Ascending aorta (tissue), 2 donors: ENCODE measurements at places on chromosomes 1 and 21. TPM values are rescaled to one million over a fixed set of nuclear protein-coding genes. Genes with fewer than 3 reads are reported as not detected.
A peak's percentile ranks its signal among the peaks of the same experiment; 100 is the strongest.

- H3K36me3 ChIP-seq, result no peaks in the 10 kb centered on the region
- no peak for DNase-seq
- no peaks in the 10 kb centered on the region for H3K4me1 ChIP-seq
- no peak overlapping the region for H3K27ac ChIP-seq
These were observed 130.5 kb downstream of the PPIAL4G start for GRCh38 chr1:148352470-148353053.

GRCh38 chr21:45866551-45866950 is 115.0 kb upstream of the COL6A1 start:
- no peaks in the 10 kb centered on the region for H3K36me3 ChIP-seq
- no peak overlapping the region for H3K27ac ChIP-seq
- no peak overlapping the region for H3K4me3 ChIP-seq
- no peak for DNase-seq
- H3K27me3 ChIP-seq, result no peaks in the 10 kb centered on the region

The OXCT2 gene
- not detected for total RNA-seq

GRCh38 chr1:4784761-4785160 is 130.4 kb downstream of the AJAP1 start:
- H3K36me3 ChIP-seq, result no peaks in the 10 kb centered on the region
- DNase-seq, result no peak
- no peak overlapping the region for H3K4me3 ChIP-seq

DNA sequence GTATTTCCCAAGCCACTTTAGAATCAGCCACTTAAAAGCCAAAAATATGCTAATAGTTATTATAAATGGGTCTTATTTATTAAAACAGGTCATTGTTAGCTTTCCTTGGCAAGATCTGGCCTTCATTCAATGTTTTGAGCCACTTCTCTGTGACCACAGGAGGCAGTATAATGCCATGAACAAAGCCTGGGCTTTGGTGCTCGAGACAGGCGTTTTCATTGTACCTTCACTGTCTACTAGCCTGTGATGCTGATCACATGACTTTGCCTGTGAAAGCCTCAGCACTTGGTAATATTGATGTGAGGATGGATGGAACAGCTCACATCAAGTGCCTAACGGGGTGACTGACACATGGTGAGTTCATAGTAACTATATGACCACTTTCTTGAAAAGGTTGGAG is 217.0 kb downstream of the RWDD3 start:
- H3K27ac ChIP-seq, result no peak overlapping the region
- DNase-seq, result no peak
- no peak overlapping the region for H3K4me3 ChIP-seq
- no peaks in the 10 kb centered on the region for H3K27me3 ChIP-seq

The REN gene
- total RNA-seq, result not detected

DNA sequence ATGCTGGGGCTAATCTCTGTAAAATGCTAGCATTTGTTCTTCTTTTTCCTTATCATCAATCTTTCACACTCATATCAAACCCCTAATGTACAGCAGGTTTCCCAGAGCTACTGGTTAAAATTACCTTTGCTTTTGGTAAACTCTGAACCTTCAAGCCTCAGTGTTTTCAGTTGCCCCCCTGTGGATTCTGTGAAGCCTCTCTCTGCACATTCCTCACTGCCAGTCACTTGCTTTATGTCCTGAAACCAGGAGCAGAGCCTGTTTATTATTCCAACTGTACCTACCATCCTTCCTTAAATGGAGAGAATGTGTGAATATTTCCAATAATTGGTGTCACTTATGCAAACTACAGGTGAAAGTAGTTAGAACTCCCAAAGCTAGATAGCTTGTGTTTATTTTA is 134.2 kb downstream of the NEK7 start:
- no peaks in the 10 kb centered on the region for H3K27me3 ChIP-seq
- H3K36me3 ChIP-seq, result no peaks in the 10 kb centered on the region
- no peaks in the 10 kb centered on the region for H3K4me1 ChIP-seq

- H3K36me3 ChIP-seq, result no peaks in the 10 kb centered on the region
- H3K4me3 ChIP-seq, result peak overlapping the region; percentile 70
- peaks cover 4% of the 10 kb centered on the region for H3K27me3 ChIP-seq
- peaks cover 12% of the 10 kb centered on the region for H3K4me1 ChIP-seq
- H3K27ac ChIP-seq, result no peak overlapping the region
- DNase-seq, result no peak
These were observed 12.5 kb downstream of the AGRN start for GRCh38 chr1:1032424-1032823.

The RNU1-1 gene
- total RNA-seq, result under 0.01 TPM

The SDHC gene
- 23.2 TPM for total RNA-seq

GRCh38 chr1:36588972-36589371 is 106.3 kb upstream of the CSF3R start:
- H3K27ac ChIP-seq, result no peak overlapping the region
- no peaks in the 10 kb centered on the region for H3K36me3 ChIP-seq
- no peaks in the 10 kb centered on the region for H3K27me3 ChIP-seq
- no peaks in the 10 kb centered on the region for H3K4me1 ChIP-seq
- DNase-seq, result no peak

DNA sequence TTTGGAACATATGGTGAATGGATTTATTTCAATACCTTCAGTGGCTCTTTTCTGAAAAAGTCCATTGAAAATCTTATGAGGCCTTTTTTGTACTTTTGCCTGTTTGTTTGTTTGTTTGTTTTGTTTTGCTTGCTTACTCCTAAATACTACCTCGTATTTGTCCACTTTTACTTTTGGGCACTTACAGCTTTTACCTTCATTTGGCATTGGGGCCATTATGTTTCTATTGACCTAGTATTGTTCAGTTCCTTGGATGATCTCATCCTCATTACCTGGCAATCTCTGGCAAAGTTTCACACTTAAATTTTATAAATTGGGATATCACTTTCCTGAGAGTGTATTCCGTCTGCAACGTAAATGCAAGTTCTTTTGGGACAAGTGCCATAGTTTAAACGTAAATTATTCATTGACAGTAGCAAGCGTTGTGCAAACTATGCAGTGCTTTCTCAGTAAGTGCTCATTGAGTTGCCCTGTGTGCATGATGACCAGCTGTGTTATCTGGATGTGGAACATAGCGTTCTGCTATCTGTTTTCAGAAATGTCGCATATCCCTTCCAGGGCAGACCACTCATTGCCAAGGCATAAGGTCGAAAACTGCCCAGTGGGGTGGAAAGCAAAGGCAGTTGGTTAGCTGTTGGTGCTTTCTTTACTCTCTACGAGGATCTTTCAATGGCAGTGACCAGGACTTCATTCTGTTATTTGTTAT is 51.1 kb downstream of the LRRC8D start:
- H3K36me3 ChIP-seq, result no peaks in the 10 kb centered on the region
- H3K4me3 ChIP-seq, result no peak overlapping the region
- no peaks in the 10 kb centered on the region for H3K4me1 ChIP-seq
- no peak for DNase-seq
- H3K27ac ChIP-seq, result no peak overlapping the region

The SZRD1 gene
- 106 TPM for total RNA-seq

The KRTAP6-1 gene
- not detected for total RNA-seq

GRCh38 chr21:20646431-20647165 is 351.6 kb upstream of the NCAM2 start:
- H3K4me3 ChIP-seq, result no peak overlapping the region
- H3K27ac ChIP-seq, result no peak overlapping the region
- DNase-seq, result no peak
- no peaks in the 10 kb centered on the region for H3K27me3 ChIP-seq

- no peaks in the 10 kb centered on the region for H3K36me3 ChIP-seq
- no peaks in the 10 kb centered on the region for H3K4me1 ChIP-seq
- H3K27me3 ChIP-seq, result no peaks in the 10 kb centered on the region
- no peak for DNase-seq
- no peak overlapping the region for H3K27ac ChIP-seq
These were observed 105.5 kb downstream of the TOMM20 start for GRCh38 chr1:235022981-235023710.

The PGLYRP3 gene
- not detected for total RNA-seq

The SPRR3 gene
- total RNA-seq, result 0.53 TPM

- DNase-seq, result no peak
- H3K4me1 ChIP-seq, result no peaks in the 10 kb centered on the region
- H3K4me3 ChIP-seq, result no peak overlapping the region
- no peaks in the 10 kb centered on the region for H3K27me3 ChIP-seq
- H3K36me3 ChIP-seq, result no peaks in the 10 kb centered on the region
These were observed 68.5 kb downstream of the FOXJ3 start for GRCh38 chr1:42266253-42267135.

The OPRD1 gene
- not detected for total RNA-seq

DNA sequence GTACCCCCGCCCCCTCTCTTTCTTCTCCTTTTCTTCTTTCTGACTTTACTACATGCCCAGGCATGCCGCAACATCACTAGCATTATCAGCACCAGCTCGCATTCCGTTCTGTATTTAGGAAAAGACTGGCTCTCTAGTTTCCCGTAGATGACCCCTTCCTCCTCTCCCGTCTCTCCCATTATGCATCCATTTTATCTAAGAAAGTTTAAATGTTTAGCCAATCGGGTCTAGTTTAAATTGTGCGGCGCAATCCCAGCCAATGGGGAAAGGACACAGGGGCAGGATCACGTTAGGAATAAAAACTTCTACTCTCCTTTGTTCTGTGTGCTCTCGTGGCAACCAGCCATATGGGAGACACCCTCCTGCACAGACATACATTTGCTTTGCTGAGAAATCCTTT is 2.3 kb upstream of the KRTAP10-7 start:
- no peaks in the 10 kb centered on the region for H3K4me1 ChIP-seq
- no peak overlapping the region for H3K4me3 ChIP-seq
- no peak for DNase-seq
- no peak overlapping the region for H3K27ac ChIP-seq
- H3K27me3 ChIP-seq, result no peaks in the 10 kb centered on the region

GRCh38 chr1:28926629-28927265 is 12.4 kb downstream of the EPB41 start:
- no peak for DNase-seq
- H3K27ac ChIP-seq, result no peak overlapping the region
- H3K27me3 ChIP-seq, result no peaks in the 10 kb centered on the region
- no peak overlapping the region for H3K4me3 ChIP-seq
- H3K36me3 ChIP-seq, result no peaks in the 10 kb centered on the region

- no peaks in the 10 kb centered on the region for H3K36me3 ChIP-seq
- DNase-seq, result no peak
- no peaks in the 10 kb centered on the region for H3K4me1 ChIP-seq
- H3K27ac ChIP-seq, result no peak overlapping the region
- no peaks in the 10 kb centered on the region for H3K27me3 ChIP-seq
These were observed 125.8 kb upstream of the C8B start for GRCh38 chr1:57091642-57092041.

The LENEP gene
- not detected for total RNA-seq

The KIF17 gene
- 18.5 TPM for total RNA-seq

DNA sequence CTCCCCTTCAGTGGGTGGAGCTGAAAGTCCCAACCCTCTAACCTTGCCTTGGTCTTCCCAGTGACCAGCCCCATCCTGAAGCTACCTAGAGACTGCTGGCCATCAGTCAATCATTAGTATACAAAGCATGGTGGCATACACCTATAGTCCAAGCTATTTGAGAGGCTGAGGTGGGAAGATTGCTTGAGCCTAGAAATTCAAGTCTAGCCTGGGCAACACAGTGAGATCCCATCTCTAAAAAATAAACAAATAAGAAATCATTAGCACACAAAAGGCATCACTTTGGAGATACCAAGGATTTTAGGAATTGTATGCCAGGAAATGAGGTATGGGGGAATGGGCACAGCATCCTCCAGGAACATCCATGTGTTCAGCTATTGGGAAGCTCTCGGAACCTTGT is 4.4 kb upstream of the IFI6 start:
- no peaks in the 10 kb centered on the region for H3K4me1 ChIP-seq
- H3K36me3 ChIP-seq, result no peaks in the 10 kb centered on the region
- no peak overlapping the region for H3K27ac ChIP-seq
- DNase-seq, result no peak
- no peaks in the 10 kb centered on the region for H3K27me3 ChIP-seq

The NCAM2 gene
- total RNA-seq, result 7.2 TPM

DNA sequence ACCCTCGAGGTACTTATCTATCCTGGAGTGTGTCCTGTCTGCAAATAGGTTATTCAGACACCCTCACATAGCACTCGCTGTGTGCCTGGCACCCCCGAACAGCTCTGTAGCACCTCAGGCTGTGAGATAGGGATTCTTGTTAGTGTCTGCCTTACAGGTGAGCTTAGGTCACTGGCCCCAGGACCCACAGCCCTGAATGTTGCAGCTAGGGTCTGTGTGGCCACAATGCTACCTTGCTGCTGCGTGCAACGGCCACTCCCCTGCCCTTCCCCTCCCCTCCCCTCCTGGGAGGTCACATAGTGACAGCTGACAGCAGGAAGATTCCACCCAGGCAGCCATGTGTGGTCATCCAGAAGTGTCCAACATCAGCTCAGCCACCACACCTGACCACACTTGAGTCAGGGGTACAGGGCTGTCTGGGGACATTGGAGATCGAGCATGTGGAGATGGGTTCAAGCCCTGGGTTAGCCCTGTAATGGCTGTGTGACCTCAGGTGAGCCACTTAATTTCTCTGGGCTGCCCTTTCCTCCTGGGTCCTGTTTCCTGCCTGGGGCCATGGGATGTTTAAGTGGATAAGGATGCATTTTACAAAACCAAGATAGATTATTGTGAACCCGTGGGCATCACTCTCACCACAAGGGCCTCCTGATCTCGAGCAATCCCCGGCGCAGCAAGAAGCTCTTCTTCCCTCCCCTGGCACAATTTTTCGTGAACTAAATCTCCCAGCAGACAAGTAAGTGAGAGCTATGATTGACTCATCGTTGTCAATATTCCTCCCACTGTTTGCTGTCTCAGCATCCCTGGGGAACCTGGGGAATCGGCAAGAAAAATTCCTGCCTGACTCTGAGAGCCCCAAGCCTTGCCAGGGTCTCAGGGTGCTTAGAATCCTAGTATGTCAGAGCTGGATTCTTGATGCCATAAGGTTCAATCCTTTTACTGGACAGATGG is 208.7 kb downstream of the PTPRU start:
- H3K36me3 ChIP-seq, result no peaks in the 10 kb centered on the region
- no peak for DNase-seq
- H3K27ac ChIP-seq, result no peak overlapping the region
- H3K27me3 ChIP-seq, result no peaks in the 10 kb centered on the region
- H3K4me3 ChIP-seq, result no peak overlapping the region

GRCh38 chr1:198157847-198158725 is 1.3 kb downstream of the NEK7 start:
- no peak for DNase-seq
- peak overlapping the region; percentile 79 for H3K4me3 ChIP-seq
- H3K4me1 ChIP-seq, result peaks cover 17% of the 10 kb centered on the region
- no peaks in the 10 kb centered on the region for H3K36me3 ChIP-seq
- no peaks in the 10 kb centered on the region for H3K27me3 ChIP-seq
- peak overlapping the region; percentile 99 for H3K27ac ChIP-seq

GRCh38 chr1:2874607-2875480 is 73.4 kb upstream of the TTC34 start:
- peak overlapping the region; percentile 52 for H3K4me3 ChIP-seq
- no peaks in the 10 kb centered on the region for H3K36me3 ChIP-seq
- H3K4me1 ChIP-seq, result no peaks in the 10 kb centered on the region
- peak; percentile 22 for DNase-seq

The PRR9 gene
- not detected for total RNA-seq

- DNase-seq, result no peak
- no peaks in the 10 kb centered on the region for H3K36me3 ChIP-seq
- H3K4me1 ChIP-seq, result no peaks in the 10 kb centered on the region
- H3K27me3 ChIP-seq, result no peaks in the 10 kb centered on the region
- no peak overlapping the region for H3K27ac ChIP-seq
These were observed 15.5 kb downstream of the FMN2 start for GRCh38 chr1:240107058-240107684.
